ENCODE measurements at places on chromosomes 4 and X.

- no peak for DNase-seq
Measured at GRCh38 chr4:122689972-122690371, 42.5 kb upstream of the BBS12 start.

GRCh38 chr4:41160012-41160789, 54.1 kb downstream of the APBB2 start:
- no peak for DNase-seq

GRCh38 chrX:38618180-38618579, 56.8 kb downstream of the TSPAN7 start:
- no peak for DNase-seq

DNA sequence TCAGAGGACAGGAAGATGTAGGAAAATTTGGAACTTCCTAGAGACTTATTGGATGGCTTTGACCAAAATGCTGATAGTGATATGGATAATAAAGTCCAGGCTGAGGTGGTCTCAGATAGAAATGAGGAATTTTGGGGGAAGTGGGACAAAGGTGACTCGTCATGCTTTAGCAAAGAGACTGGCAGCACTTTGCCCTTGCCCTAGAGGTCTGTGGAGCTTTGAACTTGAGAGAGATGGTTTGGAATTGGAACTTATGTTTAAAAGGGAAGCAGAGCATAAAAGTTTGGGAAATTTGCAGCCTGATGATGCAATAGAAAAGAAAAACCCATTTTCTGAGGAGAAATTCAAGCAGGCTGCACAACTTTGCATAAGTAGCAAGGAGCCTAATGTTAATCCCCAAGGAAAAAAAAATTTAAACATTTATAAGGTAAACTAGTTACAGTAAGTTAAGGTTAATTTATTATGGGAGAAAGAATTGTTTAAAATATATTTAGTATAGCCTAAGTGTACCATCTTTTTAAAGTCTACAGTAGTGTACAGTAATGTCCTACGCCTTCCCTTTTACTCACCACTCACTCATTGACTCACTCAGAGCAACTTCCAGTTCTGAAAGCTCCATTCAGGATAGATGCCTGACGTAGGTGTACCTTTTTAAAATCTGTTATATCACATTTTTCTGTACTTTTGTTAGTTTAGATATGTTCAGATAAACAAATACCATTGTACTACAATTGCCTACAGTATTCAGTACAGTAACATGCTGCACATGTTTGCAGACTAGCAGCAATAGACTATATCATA, 101.2 kb downstream of the FAM13A start:
- no peak for DNase-seq

- no peak for DNase-seq
Measured at GRCh38 chr4:148454835-148455234, 12.6 kb upstream of the NR3C2 start.

GRCh38 chrX:883588-883987, 253.0 kb downstream of the SHOX start:
- DNase-seq, result no peak

DNA sequence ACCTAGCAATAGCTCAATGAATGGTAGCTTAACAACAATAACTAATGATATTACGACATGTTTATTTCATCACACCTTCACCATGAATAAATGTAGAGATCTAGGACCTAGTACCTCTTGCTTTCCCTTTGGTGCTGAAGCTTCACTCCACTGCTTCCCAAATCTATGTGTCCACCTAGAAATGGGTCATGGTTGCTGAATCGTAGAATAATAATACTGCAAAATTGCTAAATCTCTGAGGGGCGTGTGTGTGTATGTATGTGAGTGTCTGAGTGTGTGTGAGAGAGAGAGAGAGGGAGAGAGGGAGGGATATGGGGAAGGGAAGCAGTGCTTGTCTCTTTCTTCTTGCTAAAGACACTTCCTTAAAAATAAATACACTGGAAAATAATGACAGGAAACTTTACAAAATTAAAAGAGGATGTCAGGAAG, 109.3 kb upstream of the BMP2K start:
- DNase-seq, result no peak

GRCh38 chr4:113740857-113741379, 20.6 kb downstream of the CAMK2D start:
- no peak for DNase-seq

- no peak for DNase-seq
Measured at GRCh38 chr4:11675051-11675800, 246.5 kb upstream of the HS3ST1 start.

GRCh38 chr4:166279261-166279660, 406.2 kb downstream of the TLL1 start:
- DNase-seq, result no peak

- DNase-seq, result no peak
Measured at GRCh38 chr4:7762376-7763030, 177.2 kb downstream of the AFAP1 start.

DNA sequence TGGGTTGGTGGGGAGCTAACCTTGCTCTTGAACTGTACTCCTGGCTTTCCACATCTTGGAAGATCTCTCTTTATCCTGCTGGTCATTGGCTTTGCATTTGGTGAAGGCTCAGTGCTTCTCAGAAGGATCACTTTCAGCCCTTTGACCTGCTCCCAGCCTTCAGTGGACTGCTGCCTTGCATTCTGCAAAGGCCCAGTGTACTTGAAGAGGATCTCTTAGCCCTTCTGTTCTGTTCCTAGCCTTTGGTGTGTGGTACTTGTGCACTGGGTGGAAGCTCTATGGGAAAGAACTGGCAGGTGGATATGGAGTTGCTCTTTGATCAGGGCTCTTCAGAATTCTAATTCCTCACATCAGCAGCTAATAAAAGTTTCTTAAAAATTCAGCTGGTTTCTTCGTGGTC, 46.5 kb downstream of the FGF2 start:
- no peak for DNase-seq
